D721Med (cell line): ENCODE measurements at places on chromosomes 3 and 15.

DNA sequence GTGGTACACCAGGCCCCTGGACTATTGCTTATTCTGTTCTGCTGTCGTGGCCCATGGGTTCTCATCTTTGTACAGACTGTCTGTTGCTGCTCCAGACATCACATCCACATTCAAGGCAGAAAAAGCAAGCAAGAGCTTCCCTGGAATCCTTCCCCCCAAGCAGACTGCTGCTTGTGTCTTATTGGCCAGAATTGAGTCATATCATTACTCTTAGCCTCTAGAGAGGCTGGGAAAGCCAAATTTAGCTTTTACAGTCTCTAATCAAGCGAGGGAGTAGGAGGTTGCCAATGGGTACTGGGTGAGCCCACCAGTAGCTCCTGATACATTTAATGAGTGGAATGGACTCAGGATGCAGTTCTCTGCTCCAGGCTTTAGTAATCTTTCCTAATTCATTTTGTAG, 39.4 kb downstream of the RAB6B start:
- no peak for DNase-seq

DNA sequence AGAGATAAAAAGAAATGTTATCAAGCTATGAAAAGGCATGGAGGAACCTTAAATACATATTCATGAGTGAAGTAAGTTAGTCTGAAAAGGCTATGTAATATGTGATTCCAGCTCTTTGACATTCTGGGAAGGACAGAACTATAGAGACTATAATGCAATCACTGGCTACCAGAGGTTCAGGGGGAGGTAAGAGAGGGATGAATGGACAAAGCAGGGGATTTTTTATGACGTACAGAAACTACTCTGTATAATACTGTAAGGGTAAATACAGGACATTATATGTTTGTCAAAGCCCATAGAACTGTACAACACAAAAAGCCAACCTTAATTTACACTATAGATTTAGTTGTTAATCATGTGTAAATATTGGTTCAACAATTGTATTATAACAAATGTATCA, 46.1 kb downstream of the MCTP2 start:
- DNase-seq, result no peak

DNA sequence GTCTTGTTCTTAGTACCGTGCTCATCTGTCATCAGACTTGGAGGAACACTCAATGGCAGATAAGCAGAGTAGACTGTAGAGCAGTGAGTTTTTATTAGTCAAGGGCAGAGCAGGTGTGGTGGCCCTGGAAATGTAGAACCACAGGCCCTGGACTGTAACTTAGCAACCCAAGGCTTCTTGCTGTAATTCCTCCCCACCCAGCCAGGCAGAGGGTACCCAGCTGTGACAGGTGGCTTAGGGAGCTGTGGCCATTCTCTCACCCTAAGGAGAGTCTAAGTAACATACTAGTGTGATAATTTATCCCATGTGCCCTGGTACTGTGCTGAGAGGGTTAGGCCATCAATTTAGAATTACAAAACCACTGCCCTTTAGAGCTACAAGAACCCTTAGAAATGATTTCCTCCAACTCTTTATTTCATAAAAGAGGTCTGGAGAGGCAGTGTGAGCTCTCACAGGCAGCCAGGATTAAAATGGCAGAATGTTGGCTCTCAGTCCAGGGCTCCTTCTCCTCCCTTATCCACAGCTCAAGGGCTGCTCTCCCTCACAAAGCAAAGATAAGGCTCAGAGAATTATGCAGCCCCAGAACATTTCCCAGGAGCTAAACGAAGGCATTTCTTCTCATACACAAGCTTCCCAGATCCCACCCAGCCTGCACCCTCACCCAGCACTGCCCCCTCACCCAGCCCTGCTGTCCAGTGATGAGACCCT, 3.0 kb downstream of the POMGNT2 start:
- no peak for DNase-seq

DNA sequence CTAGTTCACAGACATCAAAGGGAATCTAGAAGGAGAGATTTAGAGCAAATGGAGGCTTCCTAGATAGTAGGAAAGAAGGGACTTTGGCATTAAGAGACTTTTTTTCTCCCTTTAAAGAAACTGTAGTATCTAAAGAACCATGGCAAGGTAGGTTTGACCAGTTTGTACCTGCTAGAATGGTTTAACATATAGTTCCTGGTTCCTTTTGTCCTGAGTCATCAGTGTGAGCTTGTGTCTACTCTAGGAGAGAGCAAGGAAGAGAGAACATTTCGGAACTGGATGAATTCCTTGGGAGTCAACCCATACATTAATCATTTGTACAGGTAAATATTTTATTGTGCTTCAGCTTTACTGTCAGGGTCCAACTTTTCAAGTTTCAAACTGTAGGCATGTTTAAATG, 29.6 kb upstream of the TRPC1 start:
- no peak for DNase-seq

DNA sequence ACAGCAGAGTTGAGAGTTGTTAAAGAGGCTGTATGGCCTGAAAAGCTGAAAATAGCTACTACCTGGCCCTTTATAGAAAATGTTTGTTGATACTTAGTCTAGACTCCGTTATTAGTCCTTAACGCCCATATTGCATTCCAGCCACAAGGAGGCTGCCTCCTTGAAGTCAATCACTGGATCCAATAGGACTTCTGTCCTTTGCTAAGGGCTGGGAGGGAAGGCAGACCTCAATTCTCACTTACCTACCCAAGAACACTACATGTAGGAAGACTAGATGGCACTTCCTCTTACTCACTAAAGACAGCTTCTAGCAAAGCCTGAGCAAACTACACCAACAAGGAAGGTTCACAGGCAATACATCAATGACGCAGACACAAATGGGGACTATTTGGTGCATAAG, 139.5 kb upstream of the HACD2 start:
- DNase-seq, result no peak

DNA sequence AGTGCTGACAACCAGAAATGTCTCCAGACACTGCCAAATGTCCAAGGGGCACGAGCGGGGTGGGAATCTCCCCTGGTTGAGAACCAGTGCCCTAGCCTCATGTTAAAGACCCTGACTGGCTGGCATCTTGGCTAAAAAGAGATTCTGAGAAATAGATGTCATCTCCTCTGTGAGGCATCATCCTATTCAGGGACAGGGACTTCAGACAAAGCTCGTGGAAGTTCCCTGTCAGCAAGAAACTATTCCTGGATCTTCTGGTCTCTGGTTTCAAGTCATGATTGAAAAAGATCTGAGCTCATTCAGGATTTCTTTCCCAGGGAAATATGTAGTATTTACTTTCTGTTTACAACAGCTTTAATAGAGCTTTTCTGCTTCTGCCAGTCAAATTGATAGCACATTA, 10.8 kb downstream of the WDR5B start:
- DNase-seq, result no peak

- DNase-seq, result no peak
These were observed 17.6 kb upstream of the BOC start for GRCh38 chr3:113193719-113194118.

GRCh38 chr15:90043530-90044010, 42.4 kb downstream of the ZNF710 start:
- no peak for DNase-seq

GRCh38 chr15:44099671-44100070, 95.4 kb downstream of the FRMD5 start:
- DNase-seq, result no peak

- DNase-seq, result no peak
These were observed 51.7 kb downstream of the PLS1 start for GRCh38 chr3:142647856-142648255.

DNA sequence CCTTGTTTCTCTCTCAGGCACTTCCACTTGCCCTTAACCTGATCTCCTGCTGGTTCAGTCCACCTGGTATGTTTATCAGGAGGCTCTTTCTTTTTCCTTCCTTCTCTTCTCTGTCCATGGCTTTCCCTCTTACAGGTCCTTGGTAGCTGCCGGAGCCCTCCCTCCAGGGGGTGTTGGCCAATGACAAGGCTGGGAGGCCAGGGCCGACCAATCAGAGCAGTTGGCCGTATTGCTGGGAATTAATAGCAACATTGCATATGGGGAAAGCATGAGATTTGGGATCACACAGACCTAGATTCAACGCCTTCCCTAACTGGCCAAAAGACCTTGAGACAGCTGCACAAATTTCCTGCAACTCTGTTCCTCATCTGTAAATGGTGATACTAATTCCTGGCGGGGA, 62.4 kb downstream of the CEMIP start:
- DNase-seq, result no peak

DNA sequence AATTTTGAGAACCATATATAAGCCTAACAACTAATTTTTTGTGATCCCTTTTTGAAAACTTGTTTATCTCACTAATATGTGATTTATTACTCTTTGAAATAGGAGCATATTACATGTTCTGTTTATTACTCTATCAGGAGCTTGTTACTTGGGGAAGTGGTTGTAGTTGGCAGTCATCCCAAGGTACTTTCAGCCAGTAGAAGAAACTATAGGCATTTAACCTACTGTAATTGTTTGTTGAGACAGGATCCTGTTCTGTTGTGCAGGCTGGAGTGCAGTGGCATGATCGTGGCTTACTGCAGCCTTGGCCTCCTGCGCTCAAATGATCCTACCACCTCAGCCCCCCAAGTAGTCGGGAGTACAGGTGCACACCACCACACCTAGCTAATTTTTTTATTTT, 195.6 kb downstream of the TCF12 start:
- no peak for DNase-seq

DNA sequence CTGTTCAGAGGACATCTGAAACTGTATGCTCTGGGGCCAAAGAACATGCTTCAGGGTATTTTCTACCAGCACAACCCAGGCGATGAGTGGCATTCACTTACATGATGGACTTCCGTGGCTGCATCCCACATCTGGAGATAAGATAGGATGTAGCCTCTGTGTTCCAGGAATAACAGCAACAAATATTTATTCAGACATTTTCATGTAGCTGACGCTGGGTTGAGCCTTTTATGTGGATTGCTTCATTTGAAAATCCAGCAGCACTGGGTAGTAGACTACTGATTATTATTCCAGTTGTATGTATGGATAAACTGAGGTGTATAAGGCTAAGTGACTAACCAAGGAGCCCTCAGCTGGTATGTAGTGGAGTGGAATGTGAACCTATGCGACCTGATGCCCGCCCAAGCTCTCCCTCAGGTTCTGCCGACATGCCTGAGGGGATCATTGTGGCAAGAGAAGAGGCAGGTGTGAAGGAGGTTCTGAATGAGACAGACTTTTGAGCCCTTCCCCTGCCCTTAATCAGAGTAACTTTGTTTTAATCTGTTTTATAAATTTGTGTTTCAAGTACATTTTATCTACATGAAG, 25.9 kb upstream of the ABHD10 start:
- DNase-seq, result no peak

DNA sequence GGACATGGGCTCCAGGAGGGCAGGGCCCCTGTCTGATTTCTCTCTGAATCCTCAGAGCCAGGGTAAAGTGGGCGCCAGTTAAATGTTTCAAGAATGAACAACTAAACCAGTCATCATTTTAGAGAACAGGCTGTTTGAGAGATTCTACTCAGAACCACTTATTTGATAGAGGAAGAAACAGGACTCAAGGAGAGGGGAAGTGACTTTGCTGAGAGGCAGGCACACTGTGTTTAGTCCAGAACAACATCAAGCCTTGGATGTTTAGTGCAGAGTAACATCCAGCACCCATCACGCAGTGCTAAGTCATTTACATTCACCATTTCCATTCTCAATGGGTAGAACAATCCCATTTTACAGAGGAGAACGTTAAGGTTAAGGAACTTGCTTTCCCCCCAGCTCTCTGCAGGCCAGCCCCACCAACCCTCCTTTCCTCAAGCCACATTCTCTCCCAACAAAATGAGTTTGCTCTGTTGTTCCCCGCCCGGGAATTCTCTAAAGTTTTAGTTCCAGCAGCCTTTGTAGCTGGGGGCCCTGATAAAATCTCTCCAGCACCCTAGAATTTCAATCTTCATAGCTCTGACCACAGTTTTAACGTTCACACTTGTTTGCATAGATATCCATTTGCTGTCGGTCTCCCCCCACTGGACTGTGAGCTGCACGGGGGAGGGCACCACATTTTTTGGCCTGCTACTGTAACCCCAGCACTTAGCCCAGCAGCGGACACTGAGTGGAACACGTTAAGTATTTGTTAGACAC, 962 bp downstream of the NMNAT3 start:
- DNase-seq, result no peak

- no peak for DNase-seq
These were observed 8.4 kb upstream of the PLA2G4D start for GRCh38 chr15:42102646-42103235.

- DNase-seq, result no peak
These were observed 16.9 kb upstream of the AGBL1 start for GRCh38 chr15:86062646-86063243.

GRCh38 chr3:156729460-156730179, 55.2 kb downstream of the TIPARP start:
- no peak for DNase-seq

- no peak for DNase-seq
These were observed 101.6 kb upstream of the PRR20G start for GRCh38 chr3:127389420-127389819.

GRCh38 chr3:55183201-55183600, 255.3 kb upstream of the LRTM1 start:
- no peak for DNase-seq

GRCh38 chr3:118938183-118938961, 96.3 kb downstream of the IGSF11 start:
- DNase-seq, result no peak

- DNase-seq, result no peak
These were observed 90.7 kb downstream of the PEAK1 start for GRCh38 chr15:77329202-77329601.

GRCh38 chr15:65101891-65102708, 12.9 kb downstream of the UBAP1L start:
- DNase-seq, result no peak

GRCh38 chr3:54619531-54619930, 308.3 kb downstream of the LRTM1 start:
- no peak for DNase-seq

GRCh38 chr3:105014631-105015030, 352.1 kb upstream of the ALCAM start:
- no peak for DNase-seq

DNA sequence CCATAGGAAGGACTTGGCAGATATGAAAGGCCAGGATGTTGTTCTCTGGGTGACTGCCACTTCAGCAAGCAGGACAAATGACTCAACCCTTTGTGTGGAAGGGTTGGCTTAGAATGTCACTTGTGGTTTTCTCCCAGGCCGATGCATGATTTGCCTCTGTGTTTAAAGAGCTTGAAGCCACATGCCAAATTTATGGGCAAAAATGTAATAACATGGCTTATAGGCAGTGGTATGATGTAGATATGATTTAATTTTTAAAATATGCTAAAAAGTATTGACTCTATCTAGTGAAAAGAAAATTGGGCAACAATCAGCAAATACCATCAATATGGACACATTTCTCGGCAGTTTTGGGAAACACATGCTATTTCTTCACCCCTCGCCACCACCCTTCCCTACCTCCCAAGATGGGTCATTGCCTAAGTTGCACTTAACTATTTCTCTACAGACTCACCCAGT, 114.6 kb downstream of the CYP19A1 start:
- no peak for DNase-seq

GRCh38 chr15:93486407-93487117, 397.6 kb upstream of the RGMA start:
- no peak for DNase-seq

- no peak for DNase-seq
These were observed 5.6 kb upstream of the CCDC13 start for GRCh38 chr3:42778644-42779043.
